ENCODE measurements at places on chromosomes 1 and 21. TPM values are rescaled to one million over a fixed set of nuclear protein-coding genes. Genes with fewer than 3 reads are reported as not detected.

Gene SPRR2B
- not detected for total RNA-seq

Gene ARHGEF11
- total RNA-seq = 52.7 TPM

Gene CHI3L1
- total RNA-seq = not detected

Gene OR2AK2
- not detected for total RNA-seq

Gene KIAA1614
- 3.2 TPM for total RNA-seq

Gene RGSL1
- not detected for total RNA-seq

Gene NHLH1
- 10.6 TPM for total RNA-seq
